NB4 (cell line): ENCODE measurements at places on chromosomes 12 and 14.

DNA sequence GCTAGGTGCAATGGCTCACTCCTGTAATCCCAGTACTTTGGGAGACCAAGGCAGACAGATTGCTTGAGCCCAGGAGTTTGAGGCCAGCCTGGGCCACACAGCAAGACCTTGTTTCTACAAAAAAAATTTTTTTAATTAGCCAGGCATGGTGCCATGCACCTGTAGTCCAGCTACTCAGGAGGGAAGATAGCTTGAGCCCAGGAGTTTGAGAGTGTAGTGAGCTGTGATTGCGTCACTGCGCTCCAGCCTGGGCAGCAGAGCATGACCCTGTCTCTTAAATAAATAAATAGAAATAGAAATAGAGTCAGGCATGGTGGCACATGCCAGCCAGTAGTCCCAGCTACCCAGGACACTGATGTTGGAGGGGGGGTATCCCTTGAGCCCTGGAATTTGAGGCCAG, 36.7 kb upstream of the CLIP1 start:
- no peak for DNase-seq

- peak; percentile 72 for DNase-seq
Observed at GRCh38 chr14:21015312-21015711, 9.5 kb downstream of the NDRG2 start.

GRCh38 chr14:99481745-99482099, 513 bp downstream of the CCNK start:
- DNase-seq: peak; percentile 49

DNA sequence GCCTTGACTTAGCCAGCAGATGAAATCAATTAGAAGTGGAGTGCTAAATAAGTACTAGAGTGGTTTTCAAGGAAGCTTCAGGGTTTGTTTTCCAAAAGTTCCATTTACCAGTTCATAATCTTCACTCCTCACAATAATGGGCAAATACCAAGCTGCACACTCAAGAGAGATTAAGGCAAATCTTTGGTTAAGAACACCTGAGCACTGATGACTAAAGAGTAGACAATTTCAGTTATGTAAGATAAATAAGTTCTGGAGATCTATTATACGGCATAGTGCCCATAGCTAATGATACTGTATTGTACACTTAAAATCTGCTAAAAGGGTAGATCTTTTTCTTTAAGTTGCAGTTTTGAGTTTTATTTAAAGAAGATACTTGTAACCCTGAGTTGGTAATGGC, 125.0 kb downstream of the ARMH4 start:
- no peak for DNase-seq

DNA sequence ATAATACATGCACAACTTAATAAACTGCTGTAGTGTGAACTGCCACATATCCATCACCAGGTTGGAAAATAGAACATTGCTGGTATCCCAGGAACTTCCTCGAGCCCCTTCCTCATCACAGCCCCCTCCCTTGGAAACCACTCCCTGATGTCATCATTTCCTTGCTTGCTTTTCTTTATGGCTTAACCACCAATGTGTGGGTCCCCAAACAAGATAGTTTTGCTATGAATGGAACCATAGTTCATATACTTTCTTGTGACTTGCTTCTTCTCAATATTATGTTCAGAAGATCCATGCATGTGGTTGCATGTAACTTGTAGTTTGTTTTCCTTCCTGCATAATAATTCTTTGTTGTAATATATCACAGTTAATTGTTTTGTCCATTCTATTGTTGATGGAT, 8.9 kb upstream of the WNT5B start:
- DNase-seq: peak; percentile 23
